ENCODE measurements at places on chromosomes 12 and 14.

GRCh38 chr12:29638528-29638927 is 141.0 kb upstream of the OVCH1 start:
- DNase-seq = no peak

DNA sequence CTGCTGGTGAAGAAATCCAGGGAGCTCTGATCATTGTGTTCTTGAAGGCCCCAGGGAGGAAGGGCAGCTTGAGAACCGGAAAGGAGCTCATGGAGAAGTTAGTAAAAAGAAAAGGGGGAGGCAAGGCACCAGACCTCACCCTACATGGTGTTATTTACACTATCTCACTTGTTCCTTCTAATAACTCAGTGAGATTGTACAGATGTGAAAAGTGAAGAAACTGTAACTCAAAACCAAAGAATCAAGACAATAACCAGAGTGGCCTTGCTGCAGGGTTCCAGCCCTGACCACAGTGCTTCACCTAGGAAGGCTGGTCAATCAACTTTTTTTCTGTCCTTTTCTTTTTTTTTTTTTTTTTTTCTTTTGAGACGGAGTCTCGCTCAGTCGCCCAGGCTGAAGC is 353.6 kb downstream of the TMTC2 start:
- DNase-seq = no peak

GRCh38 chr12:45234139-45234865 is 18.4 kb downstream of the ANO6 start:
- DNase-seq = no peak

DNA sequence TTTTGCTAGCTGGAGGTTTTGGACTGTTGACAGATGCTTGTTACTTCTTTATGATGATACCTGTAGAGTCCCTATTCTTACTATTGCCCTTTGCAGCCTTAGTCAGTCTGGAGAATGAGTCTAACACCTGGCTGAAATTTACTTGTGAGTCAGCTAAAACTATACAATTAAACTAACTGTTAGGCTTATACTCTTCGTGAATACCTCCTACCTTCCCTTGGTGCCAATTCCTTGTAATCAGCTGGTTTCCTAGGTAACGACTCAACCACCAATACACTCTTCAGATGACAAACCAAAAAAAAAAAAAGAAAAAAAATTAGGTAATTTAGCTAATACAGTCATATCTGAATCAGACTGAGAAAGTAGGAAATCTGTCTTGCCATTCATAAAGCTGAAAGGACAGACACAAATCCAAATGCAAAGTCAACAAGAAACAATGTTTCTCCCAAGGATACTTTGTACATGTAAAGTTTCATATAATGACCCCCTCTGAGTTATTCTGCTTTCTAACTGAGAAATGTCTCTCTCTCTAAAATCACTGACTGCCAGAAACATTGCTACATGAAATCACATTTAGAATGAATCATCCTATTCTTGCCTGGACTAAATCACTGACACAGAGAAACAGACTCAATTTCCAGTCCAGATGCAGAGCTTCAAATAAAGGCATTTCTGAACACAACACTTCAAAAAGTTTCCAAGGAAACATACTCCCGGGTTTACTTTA is 56.5 kb upstream of the CDKL1 start:
- no peak for DNase-seq

GRCh38 chr12:62907561-62907960 is 27.4 kb downstream of the PPM1H start:
- DNase-seq = no peak

GRCh38 chr12:3771853-3772252 is 18.9 kb upstream of the CRACR2A start:
- no peak for DNase-seq

DNA sequence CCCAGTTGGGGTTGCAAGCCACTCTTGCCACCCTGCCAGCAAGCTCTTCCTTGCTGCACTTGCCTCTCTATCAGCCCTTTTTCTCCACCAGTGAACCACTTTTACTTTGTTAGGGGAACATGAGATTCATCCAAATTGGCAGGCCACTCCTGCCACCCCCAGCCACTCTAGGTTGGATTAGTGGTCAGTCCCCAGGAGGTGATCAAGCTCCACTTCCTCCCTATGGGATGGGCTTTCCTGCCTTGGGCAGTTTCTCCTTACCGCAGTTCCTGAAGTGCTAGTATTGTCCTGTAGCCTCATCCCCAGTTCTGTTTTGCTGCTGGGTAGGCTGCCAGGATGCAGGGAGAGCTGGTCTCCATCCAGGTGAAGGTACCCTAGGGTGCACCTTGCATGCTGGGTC is 104.5 kb downstream of the ALG10 start:
- DNase-seq = no peak

DNA sequence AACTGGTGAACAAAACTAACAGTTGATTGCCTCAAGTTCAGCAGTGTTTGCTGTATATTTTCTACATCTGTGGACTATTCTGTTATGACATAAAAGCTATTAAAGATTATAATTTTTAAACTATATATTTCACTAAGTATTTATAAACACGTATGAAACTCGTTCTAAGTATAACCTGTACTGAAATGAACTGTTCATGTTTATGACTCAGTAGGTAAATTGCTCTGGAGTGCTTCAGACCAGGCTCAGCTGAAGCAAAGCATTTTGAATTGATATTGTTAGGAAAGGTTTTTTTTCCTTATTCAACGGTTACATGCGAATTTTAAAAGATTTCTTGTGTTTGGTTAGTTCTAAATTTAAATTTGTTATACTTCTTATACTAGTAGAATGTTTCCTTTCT is 151.3 kb downstream of the RAD51B start:
- DNase-seq = no peak

DNA sequence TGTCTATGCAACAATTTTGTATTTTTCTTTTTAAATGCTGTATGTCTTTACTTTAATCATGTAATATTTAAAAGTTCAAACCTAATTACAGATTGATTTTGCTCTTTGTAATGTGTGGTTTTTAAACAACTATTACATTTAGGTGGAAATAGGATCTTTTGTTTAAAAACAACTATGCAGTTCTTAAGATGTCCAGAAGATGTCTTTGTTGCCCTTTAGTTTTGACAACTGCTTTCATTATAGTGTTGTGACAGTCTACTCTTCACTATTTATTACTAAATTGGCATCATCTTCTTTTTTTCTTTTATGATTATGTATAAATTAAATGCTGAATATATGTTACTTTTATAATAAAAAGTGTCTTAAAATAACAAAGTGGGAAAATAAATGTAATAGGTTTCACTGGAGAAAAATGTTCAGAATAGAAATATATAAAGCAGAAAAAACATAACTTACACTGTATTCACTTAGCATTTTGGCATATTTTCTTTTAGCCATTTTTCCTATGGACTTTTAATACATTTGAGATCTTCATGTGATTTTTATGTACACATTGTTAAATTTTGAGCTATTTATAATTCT is 27.1 kb upstream of the PCNX4 start:
- DNase-seq = peak; percentile 4

DNA sequence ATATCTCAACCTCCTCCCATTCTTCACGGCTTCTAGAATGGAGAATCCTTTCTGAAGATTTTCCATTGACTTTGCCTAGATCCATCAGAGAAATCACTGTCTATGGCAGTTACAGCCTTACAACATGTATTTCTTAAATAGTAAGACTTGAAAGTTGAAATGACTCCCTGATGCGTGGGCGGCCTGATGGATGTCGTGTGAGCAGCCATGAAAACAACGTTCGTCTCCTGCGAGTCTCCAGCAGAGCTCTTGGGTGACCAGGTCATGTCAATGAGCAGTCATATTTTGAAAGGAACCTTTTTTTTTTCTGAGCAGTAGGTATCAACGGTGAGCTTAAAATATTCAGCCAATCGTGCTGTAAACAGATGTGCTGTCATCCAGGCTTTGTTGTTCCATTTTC is 139.9 kb upstream of the C14orf180 start:
- DNase-seq = no peak

GRCh38 chr12:83185241-83185640 is 498.5 kb downstream of the TMTC2 start:
- DNase-seq = no peak

GRCh38 chr14:104370256-104370870 is 209.2 kb upstream of the C14orf180 start:
- DNase-seq = peak; percentile 53

DNA sequence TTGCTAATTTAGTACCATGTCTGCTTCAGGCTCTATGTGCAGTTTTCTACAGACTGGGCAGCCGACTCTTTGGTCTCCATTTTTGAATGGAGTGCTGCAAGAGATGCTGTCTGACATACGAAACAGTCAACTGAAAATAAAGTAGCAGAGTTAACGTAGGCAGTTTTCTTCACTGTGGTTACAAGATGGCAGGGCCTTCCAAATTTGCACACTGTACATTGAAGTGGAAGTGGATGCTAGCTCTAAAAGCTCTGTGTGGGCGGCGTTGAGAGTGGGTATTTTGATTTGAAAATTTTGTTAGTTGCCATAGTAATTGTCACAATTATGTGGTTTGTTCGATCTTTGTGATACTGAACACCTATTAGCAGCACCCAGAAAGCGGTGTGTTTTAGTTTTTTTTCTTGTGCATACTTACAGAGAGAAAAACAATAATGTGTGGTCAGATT is 154.9 kb upstream of the ATP2B1 start:
- DNase-seq = no peak

- no peak for DNase-seq
Observed at GRCh38 chr12:108157870-108158459, 28.9 kb downstream of the WSCD2 start.

- DNase-seq = no peak
Observed at GRCh38 chr12:80894179-80894578, 43.6 kb downstream of the LIN7A start.

DNA sequence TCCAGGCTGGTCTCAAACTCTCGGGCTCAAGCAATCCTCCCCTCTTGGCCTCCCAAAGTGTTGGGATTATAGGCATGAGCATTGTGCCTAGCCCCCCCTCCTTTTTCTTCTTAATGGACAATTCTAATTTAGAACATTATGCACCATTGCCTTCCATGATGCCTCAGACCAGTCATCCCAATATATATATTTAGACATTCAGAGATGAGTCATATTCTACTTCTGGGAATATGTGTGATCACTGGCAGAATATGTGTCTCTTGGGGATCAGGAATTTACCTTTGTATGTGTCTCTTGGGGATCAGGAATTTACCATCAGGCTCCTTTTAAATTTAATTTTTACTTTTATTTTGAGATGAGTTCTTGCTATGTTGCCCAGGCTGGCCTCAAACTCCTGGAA is 7.5 kb upstream of the CCDC177 start:
- no peak for DNase-seq

- no peak for DNase-seq
Observed at GRCh38 chr12:34190054-34190453, 167.8 kb downstream of the ALG10 start.

DNA sequence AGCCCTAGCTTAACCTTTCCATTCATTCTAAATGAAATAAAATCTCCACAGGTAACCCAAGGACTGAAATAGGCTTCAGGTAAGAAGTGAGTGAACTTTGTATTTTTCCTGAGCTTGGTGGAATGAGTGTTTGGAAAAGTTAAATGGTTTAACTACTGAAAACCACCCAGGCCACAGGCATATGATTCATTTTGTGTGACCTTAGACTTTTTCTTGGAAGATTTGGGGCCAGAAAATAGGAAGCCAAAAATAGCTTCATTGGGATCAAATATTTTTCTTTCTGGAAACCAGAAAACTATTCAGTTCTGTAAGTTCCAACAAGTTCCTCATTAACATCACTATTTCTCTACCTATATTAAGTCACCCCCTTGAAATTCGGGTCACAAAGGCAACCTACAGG is 212.6 kb downstream of the PCNX1 start:
- DNase-seq = no peak

Measured in SHP77 (cell line).